Osteocyte (in vitro differentiated cells): ENCODE measurements at places on chromosomes 2 and 18. TPM values are rescaled to one million over a fixed set of nuclear protein-coding genes. Genes with fewer than 3 reads are reported as not detected.
A peak's percentile ranks its signal among the peaks of the same experiment; 100 is the strongest.

GRCh38 chr2:180003559-180003958, 3.5 kb downstream of the CWC22 start:
- DNase-seq = no peak

- DNase-seq = no peak
These were observed 142.9 kb downstream of the NR4A2 start for GRCh38 chr2:156189584-156189983.

DNA sequence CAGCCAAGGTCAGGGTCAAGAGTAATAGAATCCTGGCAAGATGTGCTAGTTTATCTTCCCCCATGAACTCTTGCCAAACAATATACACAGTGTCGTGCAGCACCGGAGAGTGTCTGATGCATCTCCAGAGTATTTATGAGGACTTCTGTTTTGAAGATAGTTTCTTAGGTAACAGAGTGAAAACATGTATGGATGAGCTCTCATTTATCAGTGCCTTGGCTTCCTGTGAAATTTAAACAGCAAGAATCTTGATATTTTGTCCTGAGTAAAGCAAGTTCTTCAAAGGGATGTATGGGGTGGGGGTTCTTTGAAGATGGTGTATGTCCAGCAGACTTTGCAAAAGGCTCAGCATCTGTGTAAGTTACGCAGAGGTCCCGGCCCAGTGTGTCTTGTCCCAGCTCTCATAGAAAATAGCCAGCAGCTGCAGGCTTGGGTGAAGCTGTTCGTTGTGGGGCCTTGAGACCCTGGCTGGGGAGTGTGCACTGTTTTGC, 361.0 kb upstream of the NT5C1B start:
- no peak for DNase-seq

DNA sequence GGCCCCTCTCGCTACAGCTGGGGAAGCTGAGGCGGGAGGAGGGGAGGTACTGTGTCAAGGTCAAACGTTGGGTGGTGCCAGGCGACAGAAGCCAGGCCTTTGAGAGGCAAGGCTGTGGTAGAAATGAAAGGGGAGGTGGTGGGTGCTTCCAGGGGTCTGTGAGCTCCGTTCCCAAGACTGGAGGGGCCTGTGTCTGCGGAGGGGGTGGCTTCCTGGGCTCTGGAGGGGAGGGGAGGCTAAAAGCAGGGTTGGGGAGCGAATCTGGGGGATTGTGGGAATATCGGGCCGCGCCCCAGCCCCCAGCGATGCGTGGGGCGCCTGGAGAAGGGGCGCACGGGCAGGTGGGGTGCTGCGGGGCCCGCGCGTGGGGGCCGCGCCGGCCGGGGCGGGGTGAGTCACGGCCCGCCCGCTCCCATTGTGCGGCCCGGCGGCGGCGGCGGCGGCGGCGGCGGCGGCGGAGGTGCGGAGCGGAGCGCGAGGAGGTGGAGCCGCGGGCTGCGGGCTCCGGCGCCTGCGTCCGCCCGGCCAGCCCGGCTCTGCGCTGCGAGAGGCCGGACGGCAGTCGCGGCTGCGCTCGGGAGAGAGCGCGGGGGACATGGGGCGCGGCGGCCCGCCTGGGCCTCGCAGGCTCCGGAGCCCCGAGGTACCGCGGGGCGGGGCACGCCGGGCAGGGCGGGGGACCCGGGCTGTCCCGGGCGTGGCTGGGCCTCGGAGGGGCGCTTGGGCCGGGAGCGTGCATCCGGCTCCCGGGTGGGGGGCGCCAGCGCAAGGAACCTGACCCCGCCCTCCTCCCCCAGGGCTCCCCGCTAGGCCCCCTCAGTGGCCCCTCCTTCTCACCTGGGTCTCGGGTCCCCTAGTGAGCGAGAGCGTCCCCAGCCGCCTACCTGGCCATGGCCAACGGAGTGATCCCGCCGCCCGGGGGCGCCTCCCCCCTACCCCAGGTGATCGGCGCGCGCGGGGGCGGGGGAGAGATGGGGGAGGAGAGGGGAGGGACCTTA, at the start of gene SLC4A3:
Gene SLC4A3 (plus strand): TSS at position 528 of the 998 bp plus-strand sequence. CDS start 363 bp downstream, at position 891.
- DNase-seq = no peak

The TRABD2A gene
- 0.21 and 0.99 TPM in 2 replicates for total RNA-seq

- no peak for DNase-seq
These were observed 27.2 kb downstream of the ATP8B1 start for GRCh38 chr18:57775937-57776336.

The RFTN2 gene
- 29.4 and 30.6 TPM in 2 replicates for total RNA-seq

The GLB1L gene
- 8.8 and 9.6 TPM in 2 replicates for total RNA-seq

- peak; percentile 53 for DNase-seq
These were observed 42.7 kb downstream of the RAB31 start for GRCh38 chr18:9750606-9751304.

- DNase-seq = no peak
These were observed 159.5 kb downstream of the HNMT start for GRCh38 chr2:138123741-138124140.

The UGT1A3 gene
- total RNA-seq = not detected in 2 replicates

The ZNF512 gene
- total RNA-seq = 43.6 and 52.5 TPM in 2 replicates

The CACNB4 gene
- 3.4 and 3.6 TPM in 2 replicates for total RNA-seq

- DNase-seq = no peak
These were observed 33.8 kb downstream of the PCARE start for GRCh38 chr2:29040552-29040951.

DNA sequence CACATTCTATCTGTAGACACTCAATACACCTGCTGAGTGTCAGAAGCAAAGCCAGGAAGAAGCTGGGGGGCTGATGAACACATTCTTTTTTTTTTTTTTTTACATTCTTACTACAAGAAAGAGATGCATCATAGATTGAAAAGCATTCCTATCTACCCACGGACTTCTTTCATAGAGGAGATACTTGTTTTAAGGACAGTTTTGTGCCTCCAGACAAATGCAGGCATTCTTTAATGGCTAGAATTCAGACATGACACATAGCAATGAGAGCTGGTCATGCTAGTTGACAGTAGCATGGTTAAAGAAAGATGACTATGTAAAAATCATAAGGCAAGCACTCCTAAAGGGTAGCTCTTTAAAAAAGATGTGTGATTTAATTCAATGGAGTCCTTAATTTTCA, 110.2 kb downstream of the EPHA4 start:
- DNase-seq = no peak

The KCNG3 gene
- not detected in 2 replicates for total RNA-seq

DNA sequence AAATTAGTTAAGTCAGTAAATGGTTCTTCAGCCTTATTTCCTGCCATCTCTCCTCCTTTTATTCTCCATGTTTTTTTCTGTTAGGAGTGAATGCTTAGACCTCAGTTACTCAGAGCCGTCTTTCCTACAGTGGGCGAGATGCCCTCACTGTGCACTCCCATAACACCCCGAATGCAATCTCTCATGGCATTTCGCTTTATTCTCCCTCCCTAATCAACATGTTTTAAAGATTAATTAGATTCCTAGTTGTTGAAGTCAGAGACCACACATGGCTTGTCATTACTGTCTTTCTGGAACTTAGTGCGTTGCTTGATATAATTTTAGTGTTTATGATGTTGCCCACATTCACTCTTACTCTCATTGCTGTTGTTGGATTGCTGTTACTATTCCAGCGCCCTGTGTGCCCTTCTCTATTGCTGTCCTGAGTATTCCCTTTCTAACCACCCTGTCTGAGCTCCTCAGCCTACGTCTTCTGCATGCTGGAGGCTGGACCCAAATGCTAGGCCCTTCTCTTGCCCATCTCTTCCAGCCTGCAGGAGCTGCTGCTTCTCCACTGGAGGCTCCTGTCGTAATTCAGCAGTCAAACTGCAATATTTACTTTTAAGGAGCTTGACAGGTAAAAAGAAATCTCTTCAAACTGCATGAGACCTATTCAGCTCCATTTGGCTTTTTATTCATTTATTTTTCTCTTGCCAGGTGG, 99.3 kb downstream of the MAP2 start:
- no peak for DNase-seq

GRCh38 chr2:148876595-148877402, 1.8 kb downstream of the KIF5C start:
- DNase-seq = no peak

DNA sequence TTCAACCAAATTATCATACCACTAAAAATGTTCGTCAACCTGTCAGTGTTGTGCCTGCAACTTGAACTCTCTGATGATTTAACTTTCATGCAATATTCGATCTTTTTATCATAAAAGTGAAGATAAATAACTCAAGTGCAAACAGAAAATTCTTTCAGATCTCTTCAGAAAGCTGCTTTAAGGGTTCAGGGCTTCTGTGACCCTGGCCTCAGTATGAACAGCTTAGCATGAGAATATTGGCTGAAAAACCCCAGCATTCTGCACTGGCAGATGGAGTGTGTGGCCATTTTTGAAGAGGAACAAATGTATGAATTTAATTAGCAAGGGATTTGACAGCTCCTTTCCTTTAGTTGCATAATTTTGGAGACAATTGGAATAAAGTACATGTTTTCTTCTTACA, 851.4 kb upstream of the SOX11 start:
- no peak for DNase-seq

DNA sequence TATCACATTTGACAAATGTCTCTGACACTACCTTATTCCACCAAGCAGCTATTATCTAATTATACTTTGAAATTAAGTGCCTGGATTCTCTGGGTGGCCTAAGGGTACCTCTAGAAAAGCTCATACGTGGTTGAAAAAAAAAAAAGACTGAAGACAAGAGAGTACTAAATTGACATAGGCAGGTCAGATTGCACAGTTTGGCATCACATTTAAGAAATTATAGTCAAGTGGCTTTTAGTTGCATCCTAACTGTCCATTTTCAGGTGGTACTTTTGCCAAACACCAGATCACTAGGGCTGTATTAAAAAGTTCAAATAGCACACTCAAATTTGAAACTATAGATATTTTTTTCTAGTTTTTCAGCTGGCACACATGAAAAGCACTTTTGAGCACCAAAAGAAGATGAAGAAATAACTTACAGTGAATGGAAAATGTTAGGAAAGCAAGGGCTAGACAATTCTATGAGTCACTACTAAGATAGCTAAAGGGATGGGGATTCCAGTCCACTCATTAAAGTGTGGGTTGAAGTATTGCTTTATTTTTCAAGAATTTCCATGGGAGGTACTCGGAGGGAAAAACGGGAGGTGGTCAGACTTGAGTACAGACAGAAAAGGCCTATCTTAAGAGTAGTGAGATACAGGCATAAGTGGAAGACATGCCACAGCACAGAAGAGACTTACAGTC, 106.5 kb upstream of the COL5A2 start:
- DNase-seq = no peak

DNA sequence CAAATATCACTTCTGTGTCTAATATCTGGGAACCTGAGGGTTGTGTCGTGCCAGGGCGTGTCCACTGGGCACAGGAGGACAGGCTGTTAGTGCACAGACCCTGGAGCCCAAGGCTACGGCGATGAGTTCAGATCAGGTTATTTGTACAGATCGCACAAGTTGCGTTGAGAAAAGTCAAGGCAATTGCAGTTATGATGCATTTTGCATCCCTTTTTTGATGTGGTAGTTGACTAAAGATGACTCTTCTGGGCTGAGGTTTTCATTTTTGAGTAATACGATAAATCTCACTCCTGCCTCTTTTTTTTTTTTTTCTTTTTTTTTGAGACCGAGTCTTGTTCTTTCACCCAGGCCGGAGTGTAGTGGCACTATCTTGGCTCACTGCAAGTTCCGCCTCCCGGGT, 7.2 kb downstream of the RBFA start:
- no peak for DNase-seq

DNA sequence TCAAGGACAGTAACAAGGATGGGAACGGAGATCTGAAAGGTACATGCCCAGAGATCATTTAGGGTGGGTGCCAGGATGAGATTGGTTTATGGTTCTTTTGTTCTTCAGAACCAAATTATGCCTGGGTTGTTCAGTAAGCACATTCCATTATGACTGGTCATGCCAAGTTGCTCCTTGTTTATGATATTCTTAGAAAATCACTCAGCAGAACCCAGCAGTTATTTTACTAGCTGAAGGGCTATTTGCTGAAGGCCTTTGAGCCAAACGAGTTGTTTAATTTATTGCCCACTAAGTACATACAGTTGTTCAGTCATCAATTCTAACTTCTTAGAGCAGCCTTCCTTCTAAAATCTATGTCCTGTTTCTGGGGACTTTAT, 635 bp downstream of the SLC3A1 start:
- DNase-seq = no peak

GRCh38 chr2:240925191-240925567, 19.0 kb downstream of the CROCC2 start:
- peak; percentile 83 for DNase-seq

DNA sequence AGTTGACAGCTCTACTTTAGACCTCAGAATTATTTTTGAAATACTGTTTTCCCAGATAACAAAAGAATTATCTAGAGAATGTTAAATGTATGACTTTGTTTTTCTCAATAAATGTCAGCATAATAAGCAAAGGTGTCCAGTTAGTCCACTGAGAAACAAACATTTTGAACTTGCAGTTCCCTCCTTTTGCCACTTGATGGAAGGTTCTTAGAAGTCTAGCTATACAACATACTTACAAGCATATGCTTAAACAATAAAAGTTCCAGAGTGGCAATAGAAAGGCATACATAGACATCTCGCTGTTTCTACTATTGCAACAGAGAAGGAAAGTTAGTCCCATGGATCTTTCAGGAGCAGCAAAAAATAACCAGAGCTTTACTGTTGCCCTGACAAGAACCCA, 11.8 kb downstream of the NDUFA10 start:
- no peak for DNase-seq

The OBSL1 gene
- total RNA-seq = 168 and 174 TPM in 2 replicates

GRCh38 chr2:173441222-173441621, 86.5 kb downstream of the CDCA7 start:
- DNase-seq = no peak

DNA sequence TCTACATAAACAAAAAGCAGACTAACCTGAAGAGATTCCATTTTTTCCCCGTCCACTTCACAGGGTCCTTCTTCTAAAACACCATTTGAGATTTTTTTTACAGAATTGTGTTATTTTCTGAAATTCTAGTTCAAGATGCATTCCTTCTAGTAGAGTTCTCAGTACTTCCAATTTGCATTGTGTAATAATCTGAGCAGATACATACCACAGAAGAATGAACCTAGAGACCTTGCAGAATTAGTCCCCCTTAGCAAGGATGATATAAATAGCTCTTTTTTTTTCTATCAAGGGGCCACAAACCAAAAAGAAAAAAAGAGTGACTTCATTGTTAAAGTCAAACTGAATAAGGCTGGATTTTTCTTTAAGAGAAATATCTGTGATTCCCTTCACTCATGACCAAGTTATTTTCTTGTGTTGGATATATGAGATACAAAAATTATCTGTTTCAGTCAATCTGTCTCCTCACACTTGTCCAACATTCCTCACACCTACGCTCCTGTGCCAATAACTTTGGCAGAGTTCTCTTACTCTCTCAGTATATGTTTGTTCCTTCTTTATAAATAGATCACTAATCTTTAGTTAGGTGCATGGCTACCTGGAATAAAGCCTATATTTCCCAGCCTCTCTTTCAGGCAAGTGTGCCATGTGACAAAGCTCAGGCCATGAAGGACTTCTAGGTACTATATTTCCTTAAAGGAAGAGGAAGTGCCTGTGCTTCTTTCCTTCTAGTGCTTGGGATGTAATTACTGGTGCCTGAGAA, 183.5 kb downstream of the ZNF385B start:
- no peak for DNase-seq

DNA sequence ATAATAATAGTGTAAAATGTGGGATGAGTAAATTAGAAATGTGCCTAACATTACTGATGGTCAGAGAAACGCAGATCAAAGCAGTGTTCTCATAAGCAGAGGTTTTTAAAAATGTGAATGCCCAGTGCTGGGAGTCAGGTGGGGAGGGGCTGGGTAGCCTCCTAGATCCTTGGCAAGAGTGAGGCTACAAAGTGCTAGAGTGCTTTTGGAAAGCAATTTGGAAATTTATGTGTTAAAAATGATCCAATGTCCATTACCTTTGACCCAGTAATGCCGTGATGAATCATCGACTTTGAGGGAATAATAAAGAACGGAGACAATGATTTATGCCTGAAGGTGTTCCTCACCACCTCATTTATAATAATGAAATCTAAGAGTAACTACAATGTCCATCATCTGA, 44.9 kb upstream of the TWIST2 start:
- DNase-seq = no peak
